Astrocyte (in vitro differentiated cells and primary cell): ENCODE measurements at places on chromosomes 5 and 9. TPM values are rescaled to one million over a fixed set of nuclear protein-coding genes. Genes with fewer than 3 reads are reported as not detected.

DNA sequence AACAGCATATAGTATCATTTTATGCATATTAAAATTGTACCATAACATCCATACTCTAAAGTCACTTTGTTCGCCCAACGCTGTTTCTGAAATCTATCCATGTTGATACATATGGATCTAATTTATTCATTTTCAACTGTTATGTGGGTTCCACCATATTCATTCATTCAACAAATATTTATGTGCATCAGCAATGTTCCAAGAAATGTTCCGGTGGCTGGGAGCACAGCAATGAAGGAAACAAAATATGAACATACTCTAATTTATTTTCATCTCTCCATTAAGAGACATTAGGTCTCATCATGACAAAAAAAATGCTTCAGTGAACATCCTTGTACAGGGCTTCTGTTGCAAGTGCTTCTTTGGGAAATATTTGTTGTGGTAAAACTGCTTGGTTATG is 75.4 kb downstream of the MARCHF3 start:
- no peak for DNase-seq

DNA sequence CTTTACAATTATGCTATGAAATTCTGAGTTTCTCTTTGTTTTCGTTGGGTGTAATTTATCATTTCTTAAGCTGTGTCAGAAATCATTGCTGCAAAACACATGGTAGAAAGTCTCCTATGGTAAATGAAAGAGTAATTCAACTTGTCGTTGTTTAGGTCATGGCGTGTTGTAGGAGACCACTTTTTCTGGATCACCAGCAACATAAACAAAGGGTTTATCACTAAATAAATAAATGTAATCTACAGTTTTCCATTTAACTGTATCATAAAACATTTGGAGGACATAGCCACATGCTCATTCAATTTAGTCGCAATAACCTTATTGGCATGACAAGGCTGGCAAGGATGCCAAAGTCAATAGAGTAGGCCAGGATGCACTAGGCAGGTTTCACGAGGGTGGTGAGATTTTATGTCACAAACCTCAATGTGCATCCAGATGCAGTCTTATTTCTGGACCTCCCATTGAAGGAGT is 154.4 kb upstream of the ERCC6L2 start:
- DNase-seq: no peak

GRCh38 chr5:115657125-115657880 is 31.5 kb upstream of the TMED7 start:
- no peak for DNase-seq

The ASPN gene
- not detected in 2 replicates for total RNA-seq

DNA sequence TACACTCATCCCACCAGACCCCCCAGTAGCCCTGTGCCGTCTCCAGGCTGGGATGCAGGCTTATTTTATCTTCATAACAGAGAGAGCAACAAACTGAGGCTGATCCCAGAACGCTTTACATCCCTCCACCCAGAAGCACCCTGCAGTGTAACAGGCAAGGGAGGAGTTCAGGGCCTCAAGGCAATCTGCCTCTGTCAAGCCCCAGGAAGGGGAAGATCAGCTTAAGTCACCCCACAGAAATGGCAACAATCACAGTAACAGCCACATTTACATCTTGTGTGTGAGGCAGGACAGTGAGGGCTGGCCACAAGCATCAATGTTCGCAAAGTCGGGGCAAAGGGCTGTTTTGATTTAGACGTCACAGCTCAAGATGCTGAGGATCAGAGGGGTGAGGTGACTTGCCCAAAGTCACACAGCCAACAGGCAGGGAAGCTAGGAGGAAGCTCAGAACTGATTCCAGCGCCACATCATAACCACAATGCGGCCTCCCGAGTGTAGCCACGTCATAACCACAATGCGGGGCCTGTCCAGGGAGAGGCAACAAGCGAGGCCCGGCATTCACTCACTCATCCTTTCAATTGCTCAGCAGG is 14.4 kb downstream of the STK10 start:
- DNase-seq: peak; percentile 91

DNA sequence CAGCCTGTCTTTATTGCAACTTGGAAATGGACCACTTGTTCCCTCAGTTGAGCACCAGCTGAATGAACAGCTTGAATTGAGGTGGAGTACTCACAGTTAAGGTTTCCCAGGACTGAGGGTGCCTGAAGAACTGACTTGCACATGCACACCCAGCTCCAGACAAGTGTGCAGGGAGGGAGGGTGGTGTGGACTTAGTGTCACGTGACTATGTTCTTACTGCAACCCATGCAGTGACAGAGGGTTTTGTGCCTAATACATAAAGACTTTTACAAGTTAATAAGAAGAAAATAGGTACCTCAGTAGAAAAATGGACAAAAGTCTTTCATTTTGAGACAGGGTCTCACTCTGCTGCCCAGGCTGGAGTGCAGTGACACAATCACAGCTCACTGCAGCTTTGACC is 18.0 kb downstream of the BARX1 start:
- no peak for DNase-seq

- DNase-seq: no peak
These were observed 53.4 kb downstream of the SLC22A5 start for GRCh38 chr5:132422720-132423437.

The LMX1B gene
- total RNA-seq: 0.07 and 0.45 TPM in 2 replicates

- DNase-seq: no peak
These were observed 107.4 kb upstream of the LHFPL2 start for GRCh38 chr5:78755822-78756429.

GRCh38 chr9:76444322-76444929 is 14.6 kb upstream of the GCNT1 start:
- DNase-seq: no peak

GRCh38 chr5:139091439-139092156 is 106.6 kb downstream of the SIL1 start:
- DNase-seq: no peak

DNA sequence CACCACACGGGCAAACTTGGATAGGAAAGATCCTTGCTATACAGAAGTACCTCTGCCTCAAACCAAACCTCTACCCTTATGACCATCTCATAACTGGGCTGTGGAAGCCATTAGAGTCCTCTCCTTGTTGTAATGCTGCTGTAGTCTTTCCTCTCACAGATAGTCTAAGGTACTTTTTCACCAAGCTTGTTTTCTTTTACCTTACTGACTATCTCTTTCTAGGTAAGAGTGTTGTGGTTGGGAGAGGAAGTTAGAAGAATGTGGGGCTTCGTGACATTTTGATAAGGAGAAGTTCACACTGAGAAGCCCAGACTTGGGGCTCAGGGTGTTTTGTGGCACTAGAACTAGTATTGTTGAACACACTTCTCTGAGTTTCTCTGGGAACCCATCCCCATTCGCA is 8.9 kb downstream of the CFAP95 start:
- no peak for DNase-seq
